ENCODE measurements at places on chromosomes 11 and 22.

DNA sequence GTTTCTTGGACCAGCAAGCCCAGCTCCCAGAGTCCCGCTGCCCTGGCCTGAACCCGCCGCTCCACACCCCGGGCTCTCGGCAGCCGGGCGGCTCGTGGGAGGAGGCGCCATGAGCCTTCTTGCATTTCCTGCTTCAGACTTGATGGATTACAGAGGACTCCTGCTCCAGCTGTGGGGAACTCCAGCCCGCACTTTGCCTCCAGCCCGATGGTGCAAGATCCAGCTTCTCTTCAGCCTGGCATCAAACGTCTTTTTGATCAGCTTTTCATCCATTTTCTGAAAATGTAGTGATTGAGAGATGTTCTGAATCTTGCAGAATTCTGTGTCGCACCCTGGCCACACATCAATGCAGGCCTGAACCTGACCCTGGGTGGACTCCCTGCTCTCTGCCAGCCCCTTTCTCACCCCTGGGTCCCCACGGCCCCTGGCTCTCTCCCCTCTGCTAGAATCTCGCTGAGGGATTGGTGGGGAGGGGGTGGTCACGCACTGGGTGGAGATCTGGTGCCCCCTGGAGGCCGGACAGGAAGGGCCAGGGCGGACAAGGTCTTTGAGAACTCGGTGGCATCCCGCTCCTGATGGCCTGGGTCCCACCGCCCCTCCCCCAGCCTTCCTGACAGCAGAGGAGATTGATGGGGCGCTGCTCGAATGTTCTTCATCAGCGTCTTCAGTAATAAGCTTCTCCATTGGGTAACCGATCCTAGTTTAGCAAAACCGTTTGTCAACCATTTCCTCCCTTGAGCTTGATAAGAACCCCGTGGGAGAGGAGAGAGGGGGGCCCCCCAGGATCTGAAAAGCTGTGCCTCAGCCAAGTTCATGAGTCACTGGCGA, 12.1 kb upstream of the NFAM1 start:
- DNase-seq: peak; percentile 88

DNA sequence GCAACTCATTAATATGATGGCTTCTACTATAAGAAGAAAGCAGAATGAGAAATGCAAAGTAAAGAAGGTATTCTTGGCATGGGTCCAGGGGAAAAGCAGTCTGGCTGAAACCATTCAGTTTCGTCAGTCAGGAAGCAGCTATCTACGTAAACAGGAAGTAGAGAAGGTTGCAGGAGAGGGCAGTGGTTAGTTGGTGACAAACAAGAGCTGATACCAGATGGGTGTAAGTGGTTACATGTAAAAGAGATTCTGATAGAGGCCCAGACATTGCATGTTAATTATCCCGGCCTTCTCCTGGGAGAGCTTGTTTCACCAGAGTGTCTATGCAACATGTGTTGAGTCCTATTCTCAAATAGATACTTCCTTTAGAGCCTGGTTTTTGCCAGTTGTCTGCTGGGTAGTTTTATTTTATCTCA, 58.4 kb upstream of the PSMA1 start:
- DNase-seq: peak; percentile 16

GRCh38 chr11:40246983-40247382, 1212.5 kb downstream of the LRRC4C start:
- no peak for DNase-seq

- no peak for DNase-seq
Observed at GRCh38 chr11:69245491-69246345, 48.2 kb upstream of the MYEOV start.

DNA sequence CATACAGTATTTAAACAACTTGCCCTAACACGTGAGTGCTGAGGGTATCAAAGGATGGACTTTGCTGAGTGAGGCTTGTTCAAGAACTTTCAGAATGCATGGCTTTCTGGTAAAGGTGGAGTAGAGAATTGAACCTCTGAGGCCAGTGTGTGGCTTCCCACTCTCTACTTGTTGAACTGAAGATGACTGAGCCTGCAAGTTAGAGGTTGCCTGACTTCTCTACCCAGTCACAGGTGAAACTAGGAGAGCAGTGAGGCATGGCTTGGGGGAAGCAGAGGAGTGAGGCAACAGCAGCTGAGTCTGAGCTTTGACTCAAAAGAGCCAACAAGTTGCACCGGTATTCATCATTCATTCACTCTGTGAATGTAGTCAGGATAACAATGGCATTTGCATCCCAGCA, 256.4 kb upstream of the SESN3 start:
- DNase-seq: no peak

All from tibial nerve (tissue), 4 donors.